ENCODE measurements at places on chromosomes 1 and 21.
A peak's percentile ranks its signal among the peaks of the same experiment; 100 is the strongest.

DNA sequence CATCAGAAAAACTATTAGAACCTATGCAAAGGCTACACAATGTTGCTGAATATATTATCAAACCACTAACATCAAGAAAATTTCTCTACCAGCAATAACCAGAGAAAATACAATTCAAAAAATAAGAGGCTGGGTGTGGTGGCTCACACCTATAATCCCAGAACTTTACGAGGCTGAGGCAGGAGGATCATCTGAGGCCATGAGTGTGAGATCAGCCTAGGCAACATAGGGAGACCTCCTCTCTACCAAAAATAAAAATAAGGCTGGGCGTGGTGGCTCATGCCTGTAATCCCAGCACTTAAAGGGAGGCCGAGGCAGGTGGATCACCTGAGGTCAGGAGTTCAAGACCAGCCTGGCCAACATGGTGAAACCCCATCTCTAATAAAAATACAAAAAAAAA, 16.9 kb upstream of the PUM1 start:
- DNase-seq = no peak

- no peak for DNase-seq
Observed at GRCh38 chr1:162214202-162214601, 144.7 kb downstream of the NOS1AP start.

DNA sequence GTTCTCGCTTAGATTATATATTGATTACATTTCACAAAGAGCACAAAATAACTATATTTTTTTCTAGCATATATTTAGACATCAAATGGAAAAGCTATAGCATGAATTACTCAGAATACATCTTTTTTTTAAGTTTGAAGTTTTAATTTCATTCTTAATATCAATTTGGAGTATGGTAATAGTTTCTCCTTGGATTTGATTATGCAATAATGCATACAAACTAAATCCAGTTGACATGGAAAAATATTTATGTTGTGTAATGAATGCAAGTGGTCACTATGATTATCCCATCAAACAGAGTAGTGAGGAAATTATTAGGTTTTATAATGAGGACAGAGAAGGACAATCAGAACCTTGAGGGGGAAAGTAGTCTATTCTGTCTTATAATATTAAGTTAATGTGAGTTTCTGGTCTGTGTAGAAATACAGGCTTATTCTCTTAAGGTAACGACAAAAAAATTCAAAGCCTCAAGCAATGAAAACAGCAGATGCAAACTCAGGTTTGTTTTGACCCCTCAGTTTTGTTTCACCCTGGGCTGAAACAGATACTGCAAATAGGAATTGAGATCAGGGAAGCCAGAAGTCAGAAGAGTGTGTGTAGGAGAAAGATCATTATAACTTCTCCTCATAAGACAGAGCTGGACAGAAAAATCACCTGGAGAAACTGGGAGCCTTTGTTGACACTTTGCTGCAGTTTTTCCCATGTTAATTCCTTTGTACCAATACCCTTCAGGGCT, 23.7 kb downstream of the LRRC8B start:
- no peak for DNase-seq

- DNase-seq = no peak
Observed at GRCh38 chr1:117696561-117696960, 90.7 kb downstream of the TENT5C start.

- DNase-seq = no peak
Observed at GRCh38 chr1:23103001-23103889, 65.4 kb downstream of the LUZP1 start.

GRCh38 chr1:186212568-186213224, 162.4 kb downstream of the TPR start:
- DNase-seq = peak; percentile 55

GRCh38 chr21:26849428-26850115, 4.4 kb upstream of the ADAMTS1 start:
- DNase-seq = no peak

DNA sequence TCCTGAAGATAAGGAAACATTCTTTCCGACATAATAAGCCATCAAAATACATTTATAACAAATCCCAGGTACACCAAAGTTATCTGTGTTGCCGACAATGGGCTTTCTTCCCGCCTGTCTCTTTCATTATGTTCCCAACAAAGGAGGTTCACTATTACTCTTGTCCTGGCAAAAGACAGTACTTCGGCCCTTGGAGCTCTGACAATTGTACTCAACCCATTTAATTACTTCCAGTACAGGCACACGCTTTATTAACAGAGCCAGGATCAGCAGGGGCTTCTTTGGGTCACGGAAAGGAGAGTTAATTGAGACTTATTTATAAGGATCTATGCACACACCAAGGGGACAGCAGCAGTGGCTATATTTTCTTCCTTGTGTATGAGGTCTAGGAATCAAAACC, 46.6 kb upstream of the DUSP10 start:
- no peak for DNase-seq

- DNase-seq = peak; percentile 19
Observed at GRCh38 chr21:38660333-38661196, 145.2 kb upstream of the ETS2 start.

DNA sequence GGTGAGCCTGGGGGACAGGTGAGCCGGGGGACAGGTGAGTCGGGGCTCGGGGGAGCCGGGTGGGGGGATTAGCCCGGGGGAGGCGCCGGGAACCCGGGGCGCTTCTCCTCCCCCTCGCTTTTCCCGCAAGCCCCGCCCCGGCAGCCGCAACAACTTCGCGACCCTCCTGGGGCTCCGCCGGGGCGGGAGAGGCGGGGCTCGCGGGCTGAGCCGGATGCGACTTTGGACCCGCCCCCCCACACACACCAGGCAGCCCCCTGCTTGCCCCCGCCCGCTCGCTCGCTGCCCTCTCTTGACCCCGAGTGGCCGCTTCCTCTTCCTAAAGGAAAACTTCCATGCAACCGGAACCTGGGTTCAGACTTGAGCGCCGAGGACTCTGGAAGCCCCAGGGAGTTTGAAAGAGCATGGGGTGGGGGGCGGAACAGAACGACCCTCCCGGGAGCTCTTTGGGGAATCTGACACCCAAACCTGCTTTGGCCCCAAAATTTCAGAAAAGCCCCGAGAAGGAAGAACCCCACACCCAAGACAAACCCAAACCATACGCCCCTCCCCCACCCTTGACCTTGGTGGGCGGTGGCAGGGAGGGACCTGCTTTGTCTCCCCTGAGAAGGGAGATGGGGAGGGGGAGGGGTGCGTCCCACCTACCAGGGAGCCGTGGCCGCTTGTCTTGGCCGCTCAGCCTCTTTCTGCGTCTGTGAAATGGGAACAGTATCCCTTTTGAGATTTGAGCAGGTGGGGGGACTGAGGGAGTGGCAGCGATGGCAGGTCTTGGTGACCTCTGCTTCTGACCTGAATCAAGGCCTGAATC, 550 bp downstream of the ARHGEF16 start:
- DNase-seq = peak; percentile 32

- DNase-seq = no peak
Observed at GRCh38 chr1:47465605-47466004, 27.8 kb downstream of the FOXD2 start.

- no peak for DNase-seq
Observed at GRCh38 chr21:14541841-14542490, 4.1 kb downstream of the SAMSN1 start.

GRCh38 chr1:3714284-3714741, 37.9 kb upstream of the CCDC27 start:
- no peak for DNase-seq

- DNase-seq = peak; percentile 41
Observed at GRCh38 chr1:110477041-110477440, 26.1 kb downstream of the PROK1 start.

GRCh38 chr1:204598319-204598969, 82.2 kb downstream of the MDM4 start:
- DNase-seq = no peak

GRCh38 chr1:60564916-60565750, 491.6 kb upstream of the C1orf87 start:
- DNase-seq = no peak

- no peak for DNase-seq
Observed at GRCh38 chr1:178134061-178134460, 40.2 kb downstream of the RASAL2 start.
